ENCODE measurements at places on chromosomes 2 and 18.

GRCh38 chr2:70304498-70304897 is 2.6 kb upstream of the FAM136A start:
- DNase-seq: no peak

DNA sequence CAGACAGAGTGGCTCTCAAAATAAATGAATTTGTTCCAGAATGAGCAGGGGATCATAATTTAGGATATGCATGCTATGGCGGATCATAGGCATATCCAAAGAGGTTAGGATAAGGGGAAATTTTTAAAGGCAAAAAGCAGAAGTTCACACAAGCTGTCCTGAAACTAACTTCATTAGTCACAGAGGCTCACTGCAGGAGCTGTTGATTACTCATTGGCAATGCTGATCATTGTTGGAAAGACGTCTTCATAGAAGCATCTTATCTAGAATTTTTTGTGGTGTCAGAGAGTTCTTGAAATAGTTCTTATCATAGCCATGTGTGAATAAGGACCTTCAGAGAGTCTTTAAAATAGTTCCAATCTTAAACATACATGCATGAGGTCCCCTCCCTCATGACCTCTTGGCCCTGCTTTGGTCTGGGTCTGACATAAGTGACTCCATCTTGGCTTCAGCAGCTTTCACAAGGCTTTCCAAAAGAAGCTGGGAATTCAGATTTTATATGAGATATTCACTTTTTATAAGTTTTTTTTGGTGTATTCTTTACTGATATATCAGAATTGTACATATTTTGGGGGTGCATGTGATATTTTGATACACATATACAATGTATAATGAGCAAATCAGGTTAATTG is 7.5 kb upstream of the CCDC195 start:
- DNase-seq: peak; percentile 78

- peak; percentile 8 for DNase-seq
Observed at GRCh38 chr2:98701230-98701629, 29.7 kb downstream of the MGAT4A start.

- DNase-seq: peak; percentile 53
Observed at GRCh38 chr2:50401772-50402653, 629.9 kb downstream of the NRXN1 start.

DNA sequence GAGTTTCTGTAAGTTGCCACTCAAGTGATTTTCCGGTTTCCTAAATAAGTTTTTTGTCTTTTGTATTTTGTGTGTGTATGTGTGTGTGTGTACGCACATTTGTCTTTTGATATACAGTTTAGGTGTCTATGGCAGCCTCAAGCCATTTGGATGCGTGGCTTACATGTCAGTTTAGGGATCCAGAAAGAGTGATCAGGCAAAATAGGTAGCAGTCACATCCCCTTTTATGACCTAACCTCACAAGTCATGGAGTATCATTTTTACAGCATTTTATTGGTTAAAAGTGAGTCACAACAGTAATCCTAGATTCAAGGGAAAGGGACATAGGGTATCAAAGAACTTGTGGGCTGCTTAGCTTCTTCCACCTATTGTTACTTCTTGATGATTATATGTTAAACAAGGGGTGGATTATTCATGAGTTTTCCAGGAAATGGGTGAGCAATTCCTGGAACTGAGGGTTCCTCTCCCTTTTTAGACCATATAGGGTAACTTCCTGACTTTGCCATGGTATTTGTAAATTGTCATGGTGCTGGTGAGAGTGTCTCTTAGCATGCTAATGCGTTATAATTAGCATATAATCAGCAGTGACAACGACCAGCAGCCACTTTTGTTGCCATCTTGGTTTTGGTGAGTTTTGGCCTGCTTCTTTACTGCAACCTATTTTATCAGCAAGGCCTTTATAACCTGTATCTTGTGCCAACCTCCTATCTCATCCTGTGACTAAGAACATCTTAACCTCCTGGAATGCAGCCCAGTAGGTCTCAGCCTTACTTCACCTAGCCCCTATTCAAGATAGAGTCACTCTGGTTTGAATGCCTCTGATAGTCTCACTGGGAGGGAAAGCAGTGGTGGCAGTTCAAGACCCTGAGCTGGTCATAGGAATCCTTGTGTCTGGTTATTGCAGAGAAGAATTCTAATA is 8.6 kb upstream of the SOCS6 start:
- DNase-seq: no peak

DNA sequence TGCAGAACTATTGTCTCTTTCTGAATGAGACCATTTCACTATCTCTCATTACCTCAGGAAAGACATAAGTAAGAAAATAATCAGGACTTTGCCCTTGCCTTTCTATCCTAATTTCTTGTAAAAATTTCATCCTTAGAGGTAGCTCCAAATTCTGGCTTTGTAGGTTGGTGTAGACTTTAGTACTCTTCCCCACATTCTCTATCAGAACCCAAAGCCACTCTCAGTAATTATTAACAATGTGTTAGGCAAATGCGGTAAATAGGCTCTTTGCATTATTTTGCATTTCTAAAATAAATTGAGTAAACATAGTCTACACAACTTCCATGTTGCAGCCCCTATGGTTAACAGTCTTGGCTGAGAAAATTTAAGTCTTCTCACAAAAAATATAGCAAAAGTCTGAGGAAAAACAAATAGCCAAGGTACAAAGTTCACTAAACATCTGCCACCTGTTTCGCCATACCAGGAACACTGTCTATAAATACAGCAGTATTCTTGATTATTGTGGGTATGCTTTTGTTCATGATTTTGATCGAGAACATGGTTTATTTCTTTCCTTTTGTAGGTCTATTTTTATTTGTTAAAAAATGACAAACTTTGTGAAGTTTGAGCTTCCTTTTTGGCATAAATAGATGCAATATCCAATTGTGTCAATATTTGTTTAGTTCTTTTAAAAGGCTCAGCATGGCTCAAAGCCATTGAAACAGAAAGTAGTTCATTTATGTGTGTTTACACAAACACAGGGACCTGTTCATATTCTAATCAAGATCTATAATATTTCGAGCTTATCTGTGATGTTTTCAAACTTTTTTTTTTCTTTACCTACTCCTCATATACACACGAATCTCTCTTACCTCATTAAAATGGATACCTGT is 1061.5 kb downstream of the CNTNAP5 start:
- no peak for DNase-seq

DNA sequence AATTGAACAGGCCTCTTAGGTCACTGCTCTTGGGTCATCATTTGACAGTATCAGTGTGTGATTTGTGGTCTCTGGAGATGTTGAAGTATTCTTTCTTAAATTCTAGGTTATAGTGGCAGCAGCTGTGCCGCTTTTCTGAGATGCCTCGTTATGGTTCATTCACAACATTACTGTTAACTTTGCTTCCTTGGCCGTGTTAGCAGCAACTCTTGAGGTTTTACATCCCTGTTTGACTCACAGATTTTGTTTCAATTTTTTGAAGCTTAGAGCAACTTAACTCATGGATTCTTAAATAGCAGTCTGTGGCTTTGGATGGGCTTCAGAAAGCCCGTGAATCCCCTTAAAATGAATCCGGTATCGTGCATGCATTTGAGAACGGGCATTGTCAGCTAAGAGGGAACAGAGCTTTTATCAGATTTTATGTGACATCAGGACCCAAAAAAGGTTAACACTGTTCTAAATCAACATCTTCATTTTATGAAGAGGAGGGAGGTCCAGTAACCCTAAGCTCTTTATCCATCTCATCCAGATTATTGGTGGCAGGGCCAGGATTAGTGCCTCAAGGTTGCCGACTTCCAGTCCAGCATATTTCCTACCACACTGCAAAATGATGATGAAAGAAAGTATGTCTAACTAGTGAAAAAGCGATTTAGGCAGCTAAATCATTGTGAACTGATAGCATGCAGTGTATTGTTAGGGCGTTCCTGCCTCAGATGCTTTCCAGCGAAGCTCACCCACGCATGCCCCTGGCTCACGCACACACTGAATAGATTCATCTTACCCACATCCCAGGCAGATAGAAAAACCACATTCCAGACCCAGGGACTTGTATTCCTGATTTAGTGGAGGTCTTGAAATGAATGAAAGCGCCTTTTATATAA is 5.1 kb downstream of the TRIB2 start:
- DNase-seq: peak; percentile 74

GRCh38 chr2:160431441-160431840 is 62.2 kb downstream of the RBMS1 start:
- DNase-seq: no peak

GRCh38 chr2:86487062-86487461 is 45.9 kb downstream of the KDM3A start:
- no peak for DNase-seq

- DNase-seq: no peak
Observed at GRCh38 chr2:206408323-206409320, 34.7 kb upstream of the ADAM23 start.

DNA sequence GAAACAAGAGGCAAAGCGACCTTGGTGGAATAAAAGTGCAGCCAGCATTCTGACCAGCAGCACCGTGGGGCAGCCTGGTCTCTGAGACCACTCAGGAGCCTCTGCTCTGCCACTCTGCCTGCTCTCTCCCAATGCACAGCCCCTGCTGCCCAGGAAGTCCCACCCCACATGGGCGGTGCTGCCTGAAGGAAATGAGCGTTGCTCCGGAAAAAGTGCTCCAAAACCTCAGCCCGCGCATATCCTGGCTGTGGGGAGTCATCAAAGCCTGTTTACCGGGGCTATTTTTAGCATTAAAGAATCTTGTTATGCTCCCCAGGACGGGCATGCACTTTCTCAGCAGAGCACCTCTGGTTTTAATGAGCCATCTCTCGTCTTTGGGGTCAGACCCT is 54.5 kb downstream of the EPAS1 start:
- no peak for DNase-seq

- DNase-seq: no peak
Observed at GRCh38 chr2:73235315-73236028, 1.4 kb downstream of the CCT7 start.

GRCh38 chr2:128236491-128237035 is 82.1 kb downstream of the HS6ST1 start:
- peak; percentile 81 for DNase-seq

DNA sequence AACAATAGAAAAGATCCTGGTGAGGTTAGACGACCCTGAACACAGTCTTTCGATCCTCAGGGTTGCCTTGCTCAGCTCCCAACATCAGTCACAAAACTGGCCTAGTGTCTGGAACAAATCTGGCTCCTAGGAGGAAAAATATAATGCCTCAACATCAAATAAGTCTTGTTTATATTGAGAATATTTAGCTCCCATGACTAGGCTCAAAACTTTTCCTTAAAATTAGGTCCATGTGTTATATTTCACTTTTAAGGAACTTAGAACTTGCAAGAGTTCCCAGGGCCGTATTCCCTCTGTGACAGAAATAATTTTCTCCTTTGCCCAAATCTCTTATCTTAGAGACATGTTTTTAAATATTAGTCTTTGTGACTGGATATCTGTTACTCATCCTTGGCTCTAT is 819.7 kb upstream of the ZEB2 start:
- peak; percentile 13 for DNase-seq

DNA sequence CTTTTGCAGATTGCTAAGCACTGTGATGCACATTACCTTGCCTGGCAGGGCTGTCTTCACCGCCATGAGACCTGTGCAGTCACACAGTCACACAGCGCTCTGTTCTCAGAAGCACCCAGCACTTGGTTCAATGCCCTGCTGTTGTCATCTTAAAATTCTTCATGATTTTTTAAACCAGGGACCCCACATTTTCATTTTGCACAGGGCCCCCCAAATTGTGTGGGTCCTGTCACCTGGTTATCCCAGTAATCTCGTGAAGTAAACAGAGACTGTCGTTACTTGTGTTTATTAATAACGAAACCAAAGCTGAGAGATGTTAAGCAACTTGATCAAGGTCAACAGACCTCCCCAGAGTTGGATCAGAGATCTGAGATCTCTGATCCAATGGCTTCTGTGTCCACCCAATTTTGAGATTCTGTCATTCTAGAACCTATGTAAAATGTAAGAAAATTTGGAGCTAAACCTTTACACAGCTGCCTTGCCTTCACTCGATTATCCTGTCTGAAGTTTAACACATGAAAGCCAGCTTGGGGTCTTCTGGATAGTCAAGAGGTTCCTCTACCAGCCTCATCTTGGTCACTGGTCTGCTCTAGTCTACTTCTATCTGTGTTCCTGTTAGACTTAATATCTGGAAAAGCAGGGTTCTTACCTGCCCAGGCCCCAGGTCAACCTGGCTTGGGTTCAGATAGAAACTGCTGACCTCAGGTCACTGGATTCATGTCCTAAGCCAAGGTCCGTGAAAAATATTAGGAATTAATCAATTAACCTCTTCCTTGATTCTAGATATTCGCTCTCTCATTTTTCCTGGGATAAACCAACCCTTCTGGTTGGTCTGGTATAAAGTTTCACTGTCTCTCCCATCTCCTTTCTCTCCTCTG is 13.7 kb upstream of the TTC39C start:
- no peak for DNase-seq

- no peak for DNase-seq
Observed at GRCh38 chr2:205722283-205722918, 40.1 kb downstream of the NRP2 start.

DNA sequence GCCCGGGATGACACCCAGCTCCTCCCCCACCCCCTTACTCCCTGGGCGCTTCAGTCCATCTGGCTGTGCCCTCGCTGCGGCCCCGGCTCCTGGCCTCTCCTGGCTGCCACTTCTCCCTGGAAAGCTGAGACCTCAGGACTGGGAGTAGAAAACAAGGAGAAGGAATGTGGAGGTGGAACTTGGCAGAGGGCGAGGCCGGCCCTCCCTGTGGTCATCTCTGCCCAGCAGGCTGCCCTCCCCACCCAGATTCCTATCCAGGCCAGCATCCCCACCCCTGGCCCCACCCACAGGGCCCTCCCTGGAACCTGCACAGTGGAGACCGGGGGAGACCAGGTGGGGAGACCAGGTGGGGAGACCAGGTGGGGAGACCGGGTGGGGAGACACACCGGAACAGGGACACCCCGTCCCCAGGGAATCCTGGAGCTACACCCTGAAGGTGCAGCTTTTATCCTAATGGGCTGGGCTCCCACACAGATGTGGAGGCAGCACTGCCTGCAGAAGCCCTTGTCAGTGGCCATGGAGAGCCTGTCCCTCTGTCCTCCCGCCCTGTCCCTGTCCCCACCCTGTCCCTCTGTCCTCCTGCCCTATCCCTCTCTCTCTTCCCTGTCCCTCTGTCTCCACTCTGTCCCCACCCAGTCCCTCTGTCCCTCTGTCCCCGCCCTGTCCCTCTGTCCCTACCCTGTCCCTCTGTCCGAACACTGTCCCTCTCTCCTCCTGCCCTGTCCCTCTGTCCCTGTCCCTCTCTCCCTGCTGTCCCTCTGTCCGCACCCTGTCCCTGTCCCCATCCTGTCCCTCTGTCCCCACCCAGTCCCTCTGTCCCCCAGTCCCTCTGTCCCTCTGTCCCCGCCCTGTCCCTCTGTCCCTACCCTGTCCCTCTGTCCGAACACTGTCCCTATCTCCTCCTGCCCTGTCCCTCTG is 157.1 kb downstream of the PXDN start:
- no peak for DNase-seq

DNA sequence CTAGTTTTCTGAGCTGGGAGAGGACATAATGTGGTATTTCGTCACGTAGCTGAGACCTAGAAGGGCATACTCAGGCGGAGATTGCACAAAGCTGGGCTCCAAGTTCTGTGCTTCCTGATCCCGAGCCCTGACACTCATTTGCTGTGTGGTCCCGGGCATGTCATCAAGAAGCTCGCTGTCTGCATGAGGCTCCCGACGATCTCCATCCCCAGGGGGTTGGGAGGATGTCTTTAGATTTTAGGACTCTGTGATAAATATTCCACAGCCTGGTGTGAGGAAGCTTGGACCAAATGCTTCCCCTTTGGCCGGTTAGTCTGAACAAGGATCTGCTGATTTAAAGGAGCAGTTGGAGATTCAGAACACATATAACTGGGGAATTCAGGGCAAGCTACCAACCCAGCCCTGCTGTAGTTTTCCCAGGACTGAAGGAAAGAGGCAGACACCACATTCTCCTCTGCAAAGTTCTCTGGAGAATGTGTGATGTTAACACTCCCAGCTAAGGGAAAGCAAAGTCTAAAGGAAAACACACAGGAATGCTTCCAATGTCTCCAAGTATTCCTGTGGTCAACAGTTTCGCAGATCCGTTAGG is 2.3 kb downstream of the KCNE4 start:
- peak; percentile 88 for DNase-seq

Measured in fibroblast of upper back skin (primary cell).